ENCODE measurements at places on chromosomes 2 and 18. TPM values are rescaled to one million over a fixed set of nuclear protein-coding genes. Genes with fewer than 3 reads are reported as not detected.

DNA sequence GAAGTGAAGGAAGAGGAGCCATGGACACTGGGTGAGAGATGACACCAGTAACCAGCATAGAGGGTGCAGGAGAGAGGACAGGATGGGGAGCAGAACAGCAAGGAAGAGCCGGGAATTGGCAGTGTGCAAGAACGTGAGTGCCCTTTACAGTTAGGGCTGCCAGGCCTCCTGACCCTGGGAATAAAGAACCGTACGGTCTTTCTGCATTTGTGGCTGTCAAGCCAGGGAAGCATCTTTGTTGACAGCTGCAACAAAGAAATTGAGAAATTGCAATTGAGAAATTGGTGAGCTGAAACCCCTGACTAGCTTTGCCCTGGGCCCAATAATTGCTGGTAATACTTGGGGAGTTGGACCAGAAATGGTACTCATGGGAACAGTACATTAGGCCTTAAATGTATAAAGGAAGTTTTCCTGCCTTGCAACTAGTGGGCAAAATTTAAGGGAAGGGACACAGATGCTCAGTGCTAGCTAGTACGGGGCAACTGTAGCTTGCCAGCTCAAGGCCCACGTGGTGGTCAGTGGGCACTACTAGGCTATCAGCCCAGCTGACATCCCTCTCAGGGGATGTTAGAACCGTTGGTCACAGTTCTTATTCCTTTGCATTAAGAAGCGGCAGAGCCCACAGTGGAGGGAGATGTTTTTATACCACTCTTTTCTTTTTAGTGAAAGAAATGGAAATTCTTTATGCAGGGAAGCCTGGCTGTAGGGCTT, 56.6 kb downstream of the KCTD18 start:
- DNase-seq: no peak

- no peak for DNase-seq
These were observed 49.7 kb downstream of the TNS1 start for GRCh38 chr2:217953011-217953481.

DNA sequence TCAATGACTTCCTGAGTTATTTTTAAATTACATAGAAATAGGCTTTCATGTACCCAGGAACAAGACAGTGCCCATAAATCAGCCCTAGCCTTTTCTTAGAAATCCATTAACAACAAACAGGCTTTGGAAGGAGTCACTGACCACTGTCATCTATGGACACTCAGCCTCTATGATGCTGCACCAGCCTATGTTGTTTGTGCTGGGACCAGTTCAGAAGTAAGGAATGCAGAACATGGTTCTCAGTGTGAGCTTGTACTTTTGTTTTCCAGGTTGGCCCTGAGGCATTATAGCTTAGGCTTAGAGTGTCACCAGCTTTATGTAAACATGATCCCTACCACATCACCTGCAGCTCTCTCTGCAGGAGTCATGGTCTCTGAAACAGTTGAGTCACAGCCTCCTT, 335.7 kb upstream of the CDH7 start:
- no peak for DNase-seq

DNA sequence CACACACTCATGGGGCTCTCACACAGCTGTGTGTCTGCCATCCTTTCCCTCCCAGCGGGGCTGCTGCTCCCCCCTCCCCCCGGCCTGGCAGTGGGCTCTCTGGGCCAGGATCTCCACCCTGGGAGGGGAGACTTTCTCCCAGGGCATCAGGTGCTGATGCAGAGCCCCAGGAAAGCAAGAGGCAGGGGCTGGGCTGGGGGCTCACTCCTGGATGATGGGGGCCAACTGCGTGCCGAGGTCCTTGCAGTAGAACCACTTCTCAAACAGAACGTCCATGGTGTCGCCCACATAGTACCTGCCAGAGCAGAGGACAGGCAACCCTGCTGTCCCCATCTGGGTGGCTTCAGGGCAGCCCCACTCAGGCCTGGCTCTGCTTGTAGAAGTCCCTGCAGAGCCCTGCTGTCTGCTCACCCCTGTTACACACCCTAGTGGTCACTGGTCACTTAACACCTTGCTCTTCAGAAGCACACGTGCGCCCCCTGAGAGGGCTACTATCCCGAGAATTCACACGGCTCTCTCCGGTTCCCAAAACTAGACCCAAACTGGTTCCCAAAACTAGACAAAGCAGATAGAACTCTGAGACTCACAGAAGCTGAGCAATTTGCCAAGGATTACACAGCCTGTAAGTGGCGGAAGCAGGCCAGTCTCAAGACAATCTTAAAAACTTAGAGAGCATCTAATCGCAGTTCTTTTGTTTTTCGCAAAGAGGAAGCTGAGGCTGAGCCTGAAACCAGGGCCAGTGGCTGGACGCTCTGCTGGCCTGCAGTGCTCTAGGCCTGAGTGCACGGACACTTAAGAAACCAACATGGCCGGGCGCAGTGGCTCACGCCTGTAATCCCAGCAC, 6.6 kb upstream of the OXER1 start:
- no peak for DNase-seq

DNA sequence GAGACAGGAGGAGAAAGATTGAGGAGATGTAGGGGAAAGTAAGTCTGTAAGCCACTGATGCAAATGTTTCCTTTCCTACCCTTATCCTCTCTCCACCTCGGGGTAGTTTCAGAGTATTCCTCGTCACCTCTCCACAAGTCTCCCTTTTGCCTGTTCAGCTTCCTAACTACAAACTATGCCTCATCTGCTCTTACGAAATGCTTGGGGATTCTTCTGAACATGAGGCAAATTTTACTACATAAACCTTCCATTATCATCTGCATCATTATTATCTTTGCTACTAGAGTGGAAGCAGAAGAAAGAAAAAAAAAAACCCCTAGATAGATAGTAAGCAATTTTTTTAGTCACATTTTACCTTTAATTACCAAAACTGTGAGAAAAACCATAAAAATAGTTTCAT, 43.1 kb upstream of the CWC22 start:
- no peak for DNase-seq

DNA sequence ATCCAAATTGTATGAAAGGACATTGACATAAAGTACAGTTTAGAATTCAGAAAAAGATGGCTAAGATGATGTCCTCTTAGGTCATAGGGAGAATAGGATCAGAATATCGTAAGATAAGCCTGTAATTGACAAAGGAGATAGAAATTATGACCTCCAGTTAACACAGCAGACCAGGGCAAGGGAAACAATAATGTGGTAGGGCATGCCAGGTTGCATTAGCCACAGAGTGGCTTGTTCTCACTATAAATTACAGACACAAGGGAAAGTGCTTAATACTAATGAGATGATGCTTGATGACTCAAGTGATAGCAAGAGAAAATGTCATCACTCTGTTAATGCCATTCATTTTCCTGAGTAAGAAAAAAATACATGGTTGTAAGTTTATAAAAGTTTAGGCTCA, 48.9 kb upstream of the LRP1B start:
- no peak for DNase-seq

The LHCGR gene
- total RNA-seq: not detected

The IL36B gene
- not detected for total RNA-seq

The CYP27C1 gene
- total RNA-seq: 0.19 TPM

The AQP12A gene
- total RNA-seq: 20.5 TPM

Measured in colonic mucosa (tissue), 4 donors.